ENCODE measurements at places on chromosomes 5 and 9.
A peak's percentile ranks its signal among the peaks of the same experiment; 100 is the strongest.

GRCh38 chr5:16538006-16538405 is 72.4 kb upstream of the ZNF622 start:
- no peak for DNase-seq

DNA sequence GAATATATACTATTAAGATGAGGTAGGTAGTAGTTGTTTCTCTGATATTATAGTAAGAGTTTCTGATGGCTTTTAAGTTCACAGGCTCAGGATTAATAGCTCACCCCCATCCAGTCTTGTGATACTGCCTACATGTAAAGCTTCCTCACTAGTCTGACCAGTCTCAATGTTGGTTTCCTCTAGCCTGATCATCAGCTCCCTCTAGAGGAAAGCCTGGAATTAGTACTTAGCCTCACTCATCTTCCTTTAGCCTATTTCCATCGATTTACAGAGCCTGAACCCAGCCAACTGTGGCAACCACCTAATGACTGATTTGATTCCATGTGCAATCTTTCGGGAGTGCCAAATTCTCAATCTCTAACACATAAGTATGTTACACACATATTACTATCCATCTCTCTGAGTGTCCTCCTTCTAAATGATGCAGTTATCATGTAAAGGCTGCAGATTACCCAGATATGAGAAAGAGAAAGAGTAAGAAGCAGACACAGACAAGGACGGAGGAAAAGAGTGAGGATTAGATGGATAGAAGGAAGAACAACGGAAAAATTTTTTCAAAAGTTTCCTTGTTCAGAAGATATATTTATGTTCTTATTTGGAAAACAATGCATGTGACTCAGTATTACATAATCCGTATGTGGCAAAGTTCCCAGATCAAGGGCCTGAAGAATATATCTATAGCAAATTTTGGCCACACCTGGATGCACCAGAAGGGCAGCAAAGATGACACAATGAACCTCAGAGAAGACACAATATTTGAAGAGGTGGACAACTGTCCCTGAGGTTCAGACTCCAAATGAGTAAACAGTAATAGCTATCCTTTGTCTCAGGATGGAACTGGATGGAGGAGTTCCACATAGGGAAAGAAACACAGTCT is 333.7 kb downstream of the ELAVL2 start:
- peak; percentile 10 for DNase-seq

DNA sequence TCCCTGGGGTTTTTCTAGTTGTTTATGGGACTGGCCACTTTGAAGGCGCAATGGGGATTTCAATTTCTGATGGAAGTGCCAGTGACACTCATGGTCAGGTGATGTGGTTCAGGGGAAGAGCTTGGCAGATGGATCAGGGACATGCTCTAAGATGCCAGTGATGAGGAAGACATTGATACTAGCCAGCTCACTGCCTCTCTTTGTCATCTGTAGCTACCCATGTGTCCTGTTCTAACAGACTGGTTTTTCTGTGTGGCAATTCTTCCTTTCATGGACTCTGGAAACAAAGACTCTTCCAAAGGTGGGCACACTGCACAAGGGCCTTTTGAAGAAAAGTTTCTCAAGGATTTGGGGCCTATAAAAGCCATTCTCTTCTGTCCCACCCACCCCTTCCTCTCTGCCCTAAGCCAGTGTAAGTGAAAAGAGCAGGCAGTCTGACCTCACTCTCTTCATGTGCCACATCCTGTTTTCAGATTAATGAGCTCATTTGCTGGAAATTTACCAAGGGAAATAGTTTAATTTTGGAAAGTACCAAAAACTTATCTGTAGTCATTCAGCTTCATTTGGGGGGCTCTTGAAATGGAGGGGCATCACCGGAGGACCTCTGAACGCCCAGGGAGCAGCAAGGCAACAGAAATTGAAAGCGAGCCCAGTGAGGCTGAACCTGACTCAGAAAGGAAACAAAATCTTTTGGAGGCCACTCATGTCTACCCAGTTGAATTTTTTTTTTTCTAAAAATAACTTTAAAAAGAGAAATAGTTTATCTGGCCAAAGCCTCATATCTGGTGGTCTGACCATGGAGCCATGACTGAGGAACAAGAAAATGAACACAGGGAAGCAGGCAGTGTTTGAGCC is 4.9 kb upstream of the TRAF1 start:
- DNase-seq, result no peak

DNA sequence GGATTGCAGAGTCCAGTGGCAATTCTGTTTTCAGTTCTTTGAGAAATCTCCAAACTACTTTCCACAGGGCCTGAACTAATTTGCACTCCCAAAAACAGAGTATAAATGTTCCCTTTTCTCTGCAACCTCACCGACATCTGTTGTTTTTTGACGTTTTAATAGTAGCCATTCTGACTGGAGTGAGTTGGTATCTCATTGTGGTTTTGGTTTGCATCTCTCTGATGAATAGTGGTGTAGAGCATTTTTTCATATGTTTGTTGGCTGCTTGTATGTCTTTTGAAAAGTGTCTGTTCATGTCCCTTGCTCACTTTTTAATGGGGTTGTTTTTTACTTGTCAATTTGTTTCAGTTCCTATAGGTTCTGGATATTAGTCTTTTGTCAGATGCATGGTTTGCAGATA is 72.6 kb downstream of the PALM2AKAP2 start:
- no peak for DNase-seq

DNA sequence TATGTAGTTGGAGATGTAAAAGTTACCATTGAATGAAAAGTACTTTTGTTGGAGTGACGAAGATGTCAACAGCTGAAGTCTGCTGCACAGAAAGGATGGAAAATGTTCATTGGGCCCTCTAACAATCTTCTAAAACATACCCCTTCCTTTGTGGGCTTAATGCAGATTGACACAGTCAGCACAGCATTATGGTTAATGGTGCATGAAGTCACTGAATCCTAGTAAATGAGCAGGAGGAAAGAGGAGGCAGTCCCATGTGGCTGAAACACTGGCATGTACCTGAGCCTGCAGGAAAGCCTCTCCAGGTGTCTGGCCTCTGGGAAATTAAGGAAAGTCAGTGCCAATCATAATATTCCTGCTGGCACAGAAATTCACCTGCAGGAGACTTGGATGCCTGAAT is 153.8 kb downstream of the ARL15 start:
- no peak for DNase-seq

GRCh38 chr5:168370831-168371230 is 79.4 kb downstream of the WWC1 start:
- DNase-seq, result no peak

DNA sequence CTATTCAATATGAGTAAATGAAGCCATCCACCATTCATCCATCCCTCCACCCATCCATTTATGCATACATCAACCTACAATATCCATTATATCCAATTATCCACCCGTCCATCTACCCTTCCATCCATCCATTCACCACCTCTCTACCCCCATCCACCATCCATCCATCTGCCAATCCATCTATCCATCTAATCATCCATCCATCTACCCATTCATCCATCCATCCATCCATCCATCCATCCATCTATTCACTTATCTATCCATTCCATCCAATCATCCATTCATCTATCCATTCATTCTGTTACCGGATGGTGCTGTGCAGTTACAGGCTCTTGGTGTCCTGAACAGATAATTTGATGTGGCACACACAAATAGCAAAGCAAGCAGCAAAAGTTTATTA is 10.7 kb downstream of the PAEP start:
- no peak for DNase-seq

- no peak for DNase-seq
These were observed 143.0 kb upstream of the SHB start for GRCh38 chr9:38212016-38212415.

DNA sequence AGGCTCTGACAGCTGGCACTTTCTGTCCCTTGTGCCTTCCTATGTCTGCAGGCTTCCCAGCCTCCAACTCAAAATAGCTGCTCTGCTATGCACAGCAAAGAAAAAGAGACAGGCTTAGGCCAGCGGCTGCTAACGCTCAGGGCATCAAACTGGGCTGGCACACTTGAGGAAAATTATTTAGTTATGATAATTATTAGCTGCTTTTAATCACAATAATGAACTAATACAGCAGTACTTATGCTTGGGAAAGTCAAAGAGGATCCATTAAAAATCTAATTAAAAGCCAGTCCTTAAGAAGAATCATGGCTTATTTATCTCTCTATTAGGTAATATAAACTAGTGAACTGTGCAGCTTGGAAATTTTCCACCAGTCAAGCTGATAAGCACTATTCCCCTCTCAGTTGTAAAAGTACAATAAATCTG is 233.2 kb downstream of the SLIT3 start:
- no peak for DNase-seq

- DNase-seq, result no peak
These were observed 326.3 kb downstream of the SLCO4C1 start for GRCh38 chr5:101969742-101970141.

- DNase-seq, result no peak
These were observed 27.8 kb upstream of the ALDOB start for GRCh38 chr9:101463397-101463796.

GRCh38 chr9:36584620-36585460 is 12.1 kb downstream of the MELK start:
- DNase-seq, result no peak

- DNase-seq, result no peak
These were observed 470.6 kb downstream of the CCDC171 start for GRCh38 chr9:16023446-16023845.

GRCh38 chr5:134053840-134054338 is 49.1 kb upstream of the VDAC1 start:
- peak; percentile 68 for DNase-seq

DNA sequence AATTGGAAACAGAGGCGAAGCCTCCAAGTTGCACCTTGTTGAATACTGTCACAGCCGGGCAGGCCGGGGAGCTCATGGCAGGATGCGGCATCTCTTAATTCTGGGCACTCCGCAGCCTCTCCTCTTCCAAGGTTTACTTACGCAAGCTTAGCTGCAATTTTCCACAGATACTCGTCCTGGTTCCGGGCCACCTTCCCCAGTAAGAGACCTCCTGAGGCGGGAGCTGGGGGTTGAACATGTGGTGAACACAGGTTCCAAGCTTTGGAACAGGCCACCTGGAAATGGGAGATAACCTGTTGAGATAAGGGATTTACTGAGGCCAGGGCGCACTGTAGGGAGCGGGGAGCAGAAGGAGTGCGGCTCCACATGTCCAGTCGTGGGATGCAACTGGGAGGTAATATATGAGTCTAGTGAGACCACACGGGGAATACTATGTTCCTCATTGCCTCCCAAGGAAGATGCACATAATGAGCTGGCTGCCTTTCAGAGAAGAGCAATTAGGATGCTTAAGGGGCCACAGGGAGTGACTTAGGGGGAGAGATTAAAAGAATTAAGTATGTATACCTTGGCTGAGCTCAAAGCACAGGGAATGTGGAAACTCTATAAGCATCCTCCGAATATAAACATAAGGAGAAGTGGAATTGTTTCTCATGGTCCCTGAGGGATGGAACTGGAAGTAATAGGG is 335.2 kb downstream of the CWC27 start:
- no peak for DNase-seq

- DNase-seq, result no peak
These were observed 68.4 kb downstream of the HSPA4 start for GRCh38 chr5:133120156-133120750.

DNA sequence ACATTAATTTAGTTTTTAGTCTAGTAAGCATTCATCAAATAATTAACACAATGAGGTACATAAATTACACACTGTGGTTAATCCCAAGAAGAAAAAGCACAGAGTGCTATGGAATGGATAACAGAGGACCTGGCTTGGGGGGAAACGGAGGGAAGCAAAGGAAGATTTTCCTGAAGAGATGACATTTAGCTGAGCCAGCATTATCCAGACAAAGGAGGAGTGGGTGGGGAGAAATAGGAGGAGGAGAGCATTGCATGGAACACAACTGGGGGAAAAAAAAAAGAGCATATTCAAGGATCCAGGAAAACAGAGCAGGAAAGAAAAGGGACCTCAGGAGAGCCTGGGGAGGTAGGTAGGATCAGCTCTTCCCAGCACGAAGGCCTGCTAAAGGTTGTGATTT is 170.8 kb downstream of the DNAH5 start:
- no peak for DNase-seq

GRCh38 chr9:36382484-36382883 is 17.6 kb downstream of the RNF38 start:
- DNase-seq, result no peak

GRCh38 chr5:93153461-93153860 is 427.6 kb downstream of the NR2F1-AS1 start:
- DNase-seq, result no peak

DNA sequence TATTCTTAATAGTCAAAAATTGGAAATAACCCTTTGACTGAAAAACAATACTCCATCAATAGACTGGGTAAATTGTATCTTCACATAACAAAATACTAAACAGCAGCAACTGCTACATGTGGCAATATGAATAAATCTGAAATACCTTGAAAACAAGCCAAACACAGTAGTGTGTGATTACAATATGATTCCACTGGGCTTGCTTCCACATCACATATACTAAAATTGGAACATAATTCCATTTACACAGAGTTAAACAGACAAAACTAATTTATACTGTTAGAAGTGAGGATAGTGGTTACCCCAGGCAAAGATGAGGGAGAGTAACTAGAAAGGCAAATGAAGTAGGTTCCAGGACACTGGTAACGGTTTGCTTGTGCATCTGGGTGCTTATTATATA is 20.4 kb downstream of the FNIP1 start:
- no peak for DNase-seq

GRCh38 chr5:2017540-2018389 is 135.0 kb upstream of the IRX4 start:
- no peak for DNase-seq

DNA sequence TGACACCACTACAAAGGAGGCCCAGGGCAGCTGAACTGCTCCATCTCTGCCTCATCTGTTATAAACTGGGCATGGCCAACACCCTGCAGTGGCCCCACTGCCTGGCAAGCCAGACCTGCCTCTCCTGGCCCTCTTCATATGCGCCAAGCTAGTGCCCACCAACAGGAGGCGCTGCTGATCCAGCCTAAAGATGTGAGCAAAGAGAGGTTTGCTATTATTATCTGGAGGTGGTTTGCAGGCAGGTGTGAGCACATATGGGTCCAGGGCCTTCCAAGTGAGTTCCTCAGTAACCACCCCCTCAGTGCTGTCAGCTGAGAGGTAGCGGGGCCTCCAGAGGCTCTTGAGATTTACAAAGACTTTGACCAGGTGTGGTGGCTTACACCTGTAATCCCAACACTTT is 232.2 kb downstream of the SYK start:
- no peak for DNase-seq

- no peak for DNase-seq
These were observed 53.7 kb downstream of the IPO11 start for GRCh38 chr5:62465985-62466925.

Measured in Calu3 (cell line).